ENCODE measurements at places on chromosomes 6 and 20.

DNA sequence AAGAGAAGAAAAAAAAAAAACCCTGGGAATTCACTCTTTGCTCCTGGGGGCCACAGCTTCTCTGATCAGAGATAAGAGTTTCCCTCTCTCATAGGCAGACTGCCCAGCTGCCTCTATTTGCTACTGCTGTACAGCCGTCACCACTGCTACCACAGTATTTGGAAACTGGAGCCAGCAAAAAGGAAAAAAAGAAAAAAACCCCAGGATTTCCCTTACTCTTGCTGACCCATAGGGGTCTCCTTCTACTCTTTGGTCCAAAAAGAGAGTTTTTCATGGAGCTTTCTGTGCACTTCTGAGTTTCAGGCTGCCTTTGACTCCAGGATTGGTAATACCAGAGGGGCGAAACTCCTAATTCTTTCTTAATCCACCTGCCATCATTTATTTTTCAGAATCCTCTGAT is 89.7 kb downstream of the MDGA1 start:
- no peak for DNase-seq

GRCh38 chr20:20856956-20857355 is 144.5 kb upstream of the RALGAPA2 start:
- DNase-seq: no peak

DNA sequence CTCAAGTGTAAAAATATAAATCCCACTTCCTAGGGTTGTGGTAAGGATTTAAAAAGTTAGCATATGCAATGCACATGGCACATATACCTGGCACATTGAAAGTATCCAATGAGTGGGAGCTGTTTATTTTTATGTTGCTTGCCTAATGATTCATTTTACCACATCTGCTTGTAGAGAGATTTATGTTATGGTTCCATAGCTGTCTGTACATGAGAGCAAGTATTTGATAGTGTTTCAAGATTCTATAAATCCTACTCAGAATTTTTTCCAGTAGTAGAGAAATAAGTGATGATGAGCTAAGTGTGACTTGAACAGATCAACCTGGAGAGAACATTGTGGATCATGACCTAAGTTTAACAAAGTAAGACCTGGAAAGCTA is 125.3 kb upstream of the SPTLC3 start:
- no peak for DNase-seq

GRCh38 chr6:50128420-50129005 is 78.8 kb upstream of the DEFB112 start:
- DNase-seq: no peak
